ENCODE measurements at places on chromosomes 6 and 20.

GRCh38 chr6:38518511-38519304 lies 121.0 kb downstream of the BTBD9 start:
- no peak for DNase-seq

GRCh38 chr20:57080796-57081195 lies 185.6 kb downstream of the BMP7 start:
- DNase-seq, result no peak

- no peak for DNase-seq
These were observed 262.0 kb downstream of the CDC5L start for GRCh38 chr6:44649365-44650025.

GRCh38 chr6:150579611-150580010 lies 20.1 kb upstream of the PLEKHG1 start:
- DNase-seq, result no peak

- no peak for DNase-seq
These were observed 20.1 kb downstream of the DCBLD1 start for GRCh38 chr6:117502580-117502979.

DNA sequence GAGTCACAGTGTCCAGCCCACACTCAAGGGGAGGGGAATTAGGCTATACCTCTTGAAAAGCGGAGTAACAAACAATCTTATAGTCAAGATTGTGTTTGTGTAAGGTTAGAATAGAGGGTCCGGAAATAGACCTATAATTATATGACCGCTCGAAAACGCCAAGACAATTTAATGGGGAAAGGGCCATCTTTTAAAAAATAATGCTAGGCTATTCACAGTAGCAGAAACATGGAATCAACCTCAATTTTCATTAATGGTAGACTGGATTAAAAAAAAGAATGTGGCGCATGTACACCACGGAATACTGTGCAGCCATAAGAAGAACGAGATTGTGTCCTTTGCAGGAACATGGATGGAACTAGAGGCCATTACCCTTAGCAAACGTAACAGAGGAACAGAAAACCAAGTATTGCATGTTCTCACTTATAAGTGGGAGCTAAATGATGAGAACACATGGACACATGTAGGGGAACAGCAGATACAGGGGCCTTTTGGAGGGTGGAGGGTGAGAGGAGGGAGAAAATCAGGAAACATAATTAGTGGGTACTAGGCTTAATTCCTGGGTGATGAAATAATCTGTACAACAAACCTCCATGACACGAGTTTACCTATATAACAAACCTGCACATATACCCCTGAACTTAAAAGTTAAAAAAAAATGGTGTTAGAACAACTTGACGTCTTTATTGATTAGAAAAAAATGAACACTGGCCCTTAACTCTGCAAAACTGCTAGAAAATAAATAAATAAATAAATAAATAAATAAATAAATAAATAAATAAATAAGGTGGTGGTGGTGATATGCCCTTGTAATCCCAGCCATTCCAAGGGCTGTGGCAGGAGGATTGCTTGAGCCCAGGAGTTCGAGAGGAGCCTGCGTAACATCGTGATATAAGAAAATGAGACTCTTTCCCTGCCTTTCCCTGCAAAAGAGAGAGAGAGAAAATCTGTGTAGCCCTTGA lies 30.3 kb downstream of the TOP1 start:
- DNase-seq, result no peak

DNA sequence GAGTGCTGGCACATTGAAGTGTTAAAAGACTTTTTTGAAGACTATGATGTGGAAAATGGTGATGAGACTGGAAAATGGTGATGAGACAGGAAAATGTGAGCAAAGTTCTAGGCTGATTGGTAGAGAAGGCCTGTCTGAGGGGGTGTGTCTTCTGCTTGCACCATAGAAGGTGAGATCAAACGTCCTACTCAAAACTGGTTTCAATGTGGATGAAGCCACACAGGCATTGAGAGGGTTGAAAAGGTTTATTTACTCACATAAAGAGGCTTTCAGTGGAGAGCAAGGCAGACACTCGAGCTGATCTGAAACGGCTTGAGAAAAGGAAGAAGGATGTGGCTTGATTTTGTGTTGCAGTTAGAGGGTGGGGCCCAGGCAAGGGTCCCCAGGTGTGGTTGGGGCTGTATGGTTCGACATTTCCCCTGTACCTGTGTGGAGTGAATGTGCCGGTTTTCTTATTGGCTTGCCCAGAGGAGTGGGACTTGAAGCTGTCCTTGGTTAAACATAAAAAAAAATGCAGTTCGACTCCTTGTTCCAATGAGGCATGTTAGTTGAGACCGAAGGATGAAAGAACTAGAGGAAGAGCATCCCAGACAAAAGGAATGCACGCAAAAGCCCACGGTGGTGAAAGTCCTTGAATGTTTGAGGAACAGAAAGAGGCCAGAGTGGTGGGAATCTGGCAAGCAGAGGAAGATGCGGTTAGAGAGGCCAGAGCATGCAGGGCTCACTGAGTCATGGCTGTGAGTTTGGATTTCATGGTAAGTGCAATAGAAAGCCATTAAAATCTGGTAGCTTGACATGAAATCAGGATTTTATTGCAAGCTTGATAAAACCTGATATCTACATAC lies 172.3 kb downstream of the EPM2A start:
- DNase-seq, result no peak
